Stimulated activated CD4-positive, alpha-beta T cell treated with anti-CD3 and anti-CD28 coated beads, Interleukin-15, amount 100 ng/mL, for 1 hour (primary cell): ENCODE measurements at places on chromosomes 12 and 14.

- no peak for DNase-seq
These were observed 244.0 kb upstream of the FKBP4 start for GRCh38 chr12:2550561-2551411.

GRCh38 chr14:69803753-69804152, 6.7 kb upstream of the SLC10A1 start:
- DNase-seq: no peak

DNA sequence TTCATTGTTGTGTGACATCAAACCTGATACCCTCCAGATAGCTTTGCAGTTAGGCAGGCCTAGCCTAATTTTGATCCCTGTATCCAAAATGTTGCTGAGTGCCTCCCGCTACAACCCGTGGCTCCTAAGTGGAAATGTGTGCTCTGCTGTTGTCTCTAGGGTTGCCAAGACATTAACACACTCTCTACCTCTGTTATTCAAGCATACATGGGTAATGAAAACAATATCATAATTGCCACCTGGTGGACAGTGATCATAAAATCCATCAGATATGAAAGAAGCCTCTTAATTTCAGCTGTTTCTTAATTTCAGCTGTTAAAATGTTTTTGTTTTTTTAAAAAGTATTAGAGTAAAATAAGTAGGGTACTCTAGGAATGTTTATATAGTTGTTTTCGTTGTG, 93.5 kb downstream of the PLEKHA5 start:
- DNase-seq: no peak

- no peak for DNase-seq
These were observed 85.3 kb downstream of the SAMD4A start for GRCh38 chr14:54652188-54652587.

GRCh38 chr12:128236525-128236924, 30.4 kb upstream of the TMEM132C start:
- DNase-seq: no peak

DNA sequence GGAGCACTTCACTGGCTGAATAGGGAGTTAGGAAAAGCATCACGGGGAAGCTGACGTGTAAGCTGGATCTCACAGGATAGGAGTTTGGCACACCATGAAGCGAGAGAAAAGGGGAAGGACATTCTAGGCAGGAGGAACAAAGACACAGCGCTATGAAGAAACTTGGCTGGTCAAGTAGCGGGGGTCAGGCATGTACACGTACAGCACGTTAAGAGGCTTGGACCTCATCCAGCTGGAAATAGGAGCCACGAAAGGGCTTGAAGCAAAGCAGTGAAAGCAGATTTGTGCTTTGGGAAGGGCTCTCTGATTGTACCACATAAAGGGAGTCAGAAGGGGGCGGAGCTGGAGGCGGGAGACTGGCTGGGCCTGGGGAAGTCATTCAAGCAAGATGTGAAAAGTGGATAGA, 19.6 kb upstream of the GALNT8 start:
- no peak for DNase-seq

GRCh38 chr12:89936631-89937030, 228.0 kb upstream of the ATP2B1 start:
- no peak for DNase-seq

DNA sequence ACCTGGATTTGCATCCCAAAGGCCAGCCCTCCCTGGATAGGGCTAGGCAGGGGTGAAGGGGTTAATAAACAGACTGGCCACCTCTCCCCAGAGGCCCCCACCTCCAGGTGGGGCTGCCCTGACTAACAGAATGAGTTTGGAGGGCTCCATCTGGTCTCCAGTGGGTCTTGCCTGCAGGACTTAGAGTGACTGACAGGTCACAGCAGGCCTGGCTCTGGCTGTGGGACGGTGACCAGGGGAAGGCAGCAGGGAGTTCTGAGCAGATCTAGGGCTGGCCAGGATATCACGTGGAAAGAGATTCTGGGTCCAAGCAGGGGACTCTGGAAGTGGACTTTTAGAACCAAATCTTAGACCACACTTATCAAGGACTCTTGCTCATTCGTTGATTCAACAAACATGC, 40.9 kb upstream of the LHX5 start:
- no peak for DNase-seq
